Renal cortex interstitium (tissue), 15 donors: ENCODE measurements at places on chromosomes 3 and 15. TPM values are rescaled to one million over a fixed set of nuclear protein-coding genes. Genes with fewer than 3 reads are reported as not detected.
A peak's percentile ranks its signal among the peaks of the same experiment; 100 is the strongest.

TLR9 gene
- polyA plus RNA-seq: 0.09 TPM

- DNase-seq: no peak
Observed at GRCh38 chr3:54533856-54534255, 394.0 kb downstream of the LRTM1 start.

DNA sequence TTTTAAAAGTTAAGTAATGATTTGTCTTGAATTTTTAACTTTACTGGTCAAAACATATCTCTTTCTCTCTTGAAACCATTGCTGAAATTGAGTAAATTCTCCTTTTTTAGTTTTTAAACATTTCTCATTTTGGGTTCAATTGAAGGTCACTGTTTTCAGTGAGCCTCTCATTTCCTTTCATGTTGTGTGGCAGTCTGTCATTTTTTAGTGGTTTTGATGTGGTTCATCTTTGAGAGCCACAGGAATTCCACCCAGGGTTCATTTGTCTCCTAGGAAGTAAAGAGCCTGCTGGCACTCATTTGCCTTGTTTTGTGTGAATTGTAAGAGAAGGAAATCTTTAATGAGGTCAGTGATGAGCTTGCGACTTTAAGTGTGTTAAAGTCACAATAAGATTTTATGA, 10.4 kb downstream of the CLDN11 start:
- DNase-seq: no peak

EFCAB12 gene
- 3.6 TPM for polyA plus RNA-seq

RPS17 gene
- 1,910 TPM for polyA plus RNA-seq

DNA sequence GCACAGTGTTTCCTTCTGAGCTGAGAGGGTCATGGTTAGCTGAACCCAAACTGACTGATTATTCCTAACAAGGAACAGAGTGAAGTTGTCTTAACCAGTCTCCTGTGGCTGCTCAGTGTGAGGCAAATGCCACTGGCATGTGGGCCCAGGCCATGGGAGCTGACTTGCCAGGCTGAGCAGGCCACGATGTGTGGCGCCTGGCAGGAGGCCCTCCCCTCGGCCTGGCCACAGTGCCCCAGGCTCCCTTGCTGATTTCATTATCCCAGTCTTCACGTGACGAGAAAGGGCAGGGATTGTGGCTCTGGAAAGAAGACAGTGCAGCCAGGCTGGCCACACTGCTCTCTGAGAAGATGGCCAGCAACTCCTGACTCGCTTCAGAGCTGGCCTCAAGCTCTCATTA, 58.8 kb downstream of the SLCO2A1 start:
- DNase-seq: no peak

GRCh38 chr15:79394231-79394630, 37.9 kb upstream of the MINAR1 start:
- no peak for DNase-seq

DNA sequence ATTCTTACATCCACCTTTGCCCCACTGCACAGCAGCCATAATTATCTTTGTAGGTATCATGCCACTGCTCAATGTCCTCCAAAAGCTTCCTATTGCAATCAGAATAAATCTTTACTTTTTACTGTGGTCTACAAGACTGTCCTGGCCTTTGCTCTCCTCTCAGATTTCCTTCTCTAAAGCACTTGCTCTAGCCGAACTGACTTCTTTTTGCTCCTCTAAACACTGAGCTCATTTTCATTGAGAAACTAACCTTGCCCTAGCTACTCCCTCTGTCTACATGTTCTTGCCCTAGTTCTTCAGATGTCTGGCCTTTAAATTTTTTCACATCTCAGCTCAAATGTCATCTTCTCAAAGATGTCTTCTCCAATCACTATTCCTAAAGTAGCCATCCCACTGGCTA, 342.8 kb downstream of the TBC1D5 start:
- DNase-seq: no peak

PRICKLE2 gene
- 19.5 TPM for polyA plus RNA-seq

GRCh38 chr15:63380151-63380807, 1.4 kb downstream of the CA12 start:
- DNase-seq: no peak

- DNase-seq: no peak
Observed at GRCh38 chr3:47932421-47932820, 83.8 kb downstream of the MAP4 start.

GRCh38 chr15:47961401-47962090, 159.2 kb upstream of the SLC24A5 start:
- DNase-seq: no peak

SEC61A1 gene
- polyA plus RNA-seq: 172 TPM

DNA sequence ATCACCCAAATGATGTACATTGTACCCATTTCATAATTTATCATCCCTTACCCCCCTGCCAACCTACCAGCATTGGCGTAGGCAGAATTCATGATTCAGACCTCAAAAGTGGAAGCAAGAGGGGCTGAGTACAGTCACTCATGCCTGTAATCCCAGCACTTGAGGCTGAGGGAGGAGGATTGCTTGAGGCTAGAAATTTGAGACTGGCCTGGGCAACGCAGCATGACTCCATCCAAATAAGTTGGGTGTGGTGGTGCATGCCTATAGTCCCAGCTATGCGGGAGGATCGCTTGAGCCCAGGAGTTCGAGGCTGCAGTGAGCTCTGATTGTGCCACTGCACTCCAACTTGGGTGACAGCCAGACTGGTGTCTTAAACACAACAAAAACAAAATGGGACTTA, 10.4 kb downstream of the TTC14 start:
- DNase-seq: no peak

GRCh38 chr3:26522919-26523318, 99.7 kb upstream of the LRRC3B start:
- no peak for DNase-seq

GRCh38 chr3:11131371-11131770, 22.9 kb upstream of the HRH1 start:
- DNase-seq: no peak

DNA sequence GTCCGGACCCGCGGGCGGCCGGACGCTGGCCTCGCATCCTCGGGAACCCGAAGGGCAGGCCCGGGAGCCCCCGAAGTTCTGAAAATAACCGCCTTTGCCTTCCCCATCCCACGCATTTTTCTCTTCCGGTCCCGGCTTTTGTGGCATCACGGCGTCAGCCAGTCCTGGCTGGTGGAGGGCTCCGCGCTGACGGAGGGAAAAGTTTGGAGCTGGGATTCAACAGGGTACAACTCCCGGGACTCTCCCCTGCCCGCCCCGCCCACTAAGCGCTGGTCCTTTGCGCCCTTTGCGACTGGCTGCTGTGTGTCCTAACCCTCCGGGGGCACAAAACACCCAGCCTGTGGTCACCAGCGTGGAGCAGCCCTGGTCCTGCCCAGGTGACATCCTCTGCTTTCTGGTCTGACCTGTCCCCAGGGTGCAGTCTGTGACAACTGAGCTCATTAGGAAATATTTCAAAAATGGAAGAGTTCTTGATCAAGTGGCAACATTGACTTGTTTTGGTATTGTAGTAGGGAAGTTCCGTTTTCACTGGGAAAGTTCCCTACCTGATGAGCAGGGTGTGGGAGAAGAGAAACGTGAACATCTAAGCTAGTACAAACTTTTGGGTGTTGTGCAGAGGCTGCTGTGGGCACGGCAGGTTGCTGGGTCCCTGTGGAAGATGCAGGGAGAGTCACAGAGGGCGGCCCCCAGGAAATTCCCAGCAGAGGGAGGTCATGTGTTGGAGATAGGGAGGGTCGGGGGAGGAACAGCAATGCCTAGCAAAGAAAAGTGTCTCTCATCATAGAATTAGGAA, 775 bp downstream of the ARNT2 start:
- peak; percentile 48 for DNase-seq

- DNase-seq: no peak
Observed at GRCh38 chr3:4044619-4045018, 245.4 kb downstream of the LRRN1 start.

DNA sequence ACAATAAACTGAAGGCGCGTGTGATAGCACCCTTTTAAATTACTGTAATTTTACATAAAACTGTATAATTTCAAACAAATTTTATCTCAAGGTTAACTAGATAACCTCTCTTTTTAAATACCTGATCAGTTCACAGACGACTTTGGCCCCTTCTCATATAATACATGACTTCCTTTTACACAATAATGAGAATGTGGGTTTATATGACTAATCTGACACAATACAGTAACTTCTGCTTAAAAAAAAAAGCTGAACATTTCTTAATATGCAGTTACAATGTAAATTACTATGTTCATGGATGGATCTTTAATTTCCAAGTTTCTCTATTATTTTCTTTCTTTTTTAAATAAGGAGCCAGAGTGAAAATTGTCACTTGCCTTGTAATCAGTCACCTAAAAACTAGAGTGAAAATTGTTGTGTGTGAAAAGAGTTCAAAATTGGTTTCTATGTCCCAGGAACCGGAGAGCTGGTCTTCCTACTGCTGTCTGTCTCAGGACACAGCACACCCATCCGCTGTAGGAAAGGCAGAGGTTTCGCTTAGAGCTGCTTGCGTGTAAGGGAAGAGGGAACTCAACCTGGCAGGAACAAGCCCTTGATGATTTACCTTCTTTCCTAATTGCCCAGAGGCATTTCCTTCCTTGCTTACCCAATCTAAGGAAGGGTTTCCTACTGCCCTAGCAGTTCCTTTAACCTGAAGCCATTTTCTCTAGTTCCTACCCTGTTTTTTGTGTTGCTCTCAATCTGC, 33.3 kb downstream of the PLD1 start:
- DNase-seq: no peak

DNA sequence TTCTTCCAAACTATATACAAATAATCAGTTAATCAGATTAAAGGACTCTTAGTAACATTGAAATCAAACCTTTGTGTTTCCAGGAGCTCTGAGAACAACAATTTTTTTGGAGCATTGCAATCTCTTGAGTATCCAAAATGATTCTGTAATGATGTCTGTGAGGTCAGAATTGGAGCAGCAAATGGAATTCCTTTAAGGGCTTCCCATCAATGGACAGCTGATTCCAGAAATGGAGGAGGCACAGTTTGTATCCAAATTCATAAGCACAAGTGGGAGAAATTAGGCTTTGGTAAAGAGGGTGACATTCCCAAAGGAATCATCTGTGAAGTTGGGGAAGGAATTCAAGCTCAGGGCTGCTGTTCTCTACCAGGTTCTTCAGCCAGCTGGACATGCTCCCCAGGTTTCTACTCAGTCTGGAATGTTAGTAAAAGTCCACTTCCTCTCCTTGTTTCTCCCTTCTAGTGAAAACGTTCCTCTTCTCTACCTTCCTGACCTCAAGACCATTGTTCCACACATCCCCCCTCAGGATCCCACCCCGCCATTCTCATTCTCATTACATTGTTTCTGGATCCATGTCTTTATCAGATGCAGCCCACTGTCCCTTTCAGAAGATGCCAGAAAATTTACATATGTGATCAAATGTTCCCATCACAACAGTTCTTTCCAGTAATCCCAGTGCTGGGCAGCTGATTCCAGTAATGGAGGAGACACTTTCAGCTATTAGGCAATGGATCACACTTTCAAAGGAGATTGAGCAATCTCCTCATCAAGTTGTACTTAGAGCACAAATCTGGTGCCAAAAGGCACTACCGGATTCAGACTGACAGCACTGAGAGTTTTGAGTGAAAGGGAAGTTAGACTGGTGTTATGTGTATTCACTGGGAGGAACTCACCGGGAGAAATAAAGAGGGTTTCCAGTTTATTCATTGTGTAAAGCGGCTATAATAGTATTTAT, 391.3 kb upstream of the TPRG1 start:
- DNase-seq: no peak

- DNase-seq: no peak
Observed at GRCh38 chr15:76903251-76903681, 1.9 kb downstream of the SCAPER start.

PARP15 gene
- 0.58 TPM for polyA plus RNA-seq

DNA sequence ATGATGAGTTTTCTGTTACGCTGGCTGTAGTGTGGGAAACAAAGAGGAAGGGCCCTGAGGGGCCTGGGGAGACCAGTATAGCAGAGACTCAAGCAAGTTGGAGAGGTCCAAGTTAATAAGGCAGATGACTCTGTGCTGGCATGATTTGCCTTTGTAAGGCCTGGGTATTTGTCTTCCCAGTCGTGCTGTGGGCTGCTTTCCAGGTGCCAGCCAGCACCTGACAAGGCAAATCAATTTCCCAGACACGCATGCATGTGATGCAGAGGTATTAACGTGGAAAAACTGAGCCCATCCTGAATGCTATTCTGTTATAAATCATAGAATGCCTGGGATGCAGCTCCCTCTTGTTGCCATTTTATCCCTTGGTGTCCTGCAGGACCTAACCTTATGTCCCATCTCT, 175.6 kb downstream of the MFSD1 start:
- DNase-seq: no peak

GOLGA8J gene
- polyA plus RNA-seq: 1.3 TPM

DNA sequence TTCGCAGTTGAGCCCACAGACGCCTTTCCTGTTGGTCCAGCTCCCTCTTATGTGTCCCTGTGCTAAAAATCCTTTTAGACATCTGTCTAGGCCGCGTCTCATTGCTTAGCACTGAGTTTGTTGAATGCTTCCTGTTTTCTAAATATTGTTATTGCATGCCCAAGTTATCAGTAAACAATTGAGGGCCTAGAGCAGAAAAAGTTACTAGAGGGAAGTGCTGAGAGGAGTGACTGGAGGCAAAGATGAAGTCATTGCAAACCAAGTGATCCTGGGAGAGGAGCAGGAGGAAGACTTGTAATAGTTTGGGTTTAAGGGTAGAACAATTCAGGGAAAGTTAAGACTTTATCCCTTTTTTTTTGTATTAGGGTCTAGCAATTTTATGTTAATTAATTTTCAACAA, 88.1 kb downstream of the DCUN1D1 start:
- no peak for DNase-seq

GRCh38 chr3:99846477-99847160, 29.0 kb downstream of the CMSS1 start:
- no peak for DNase-seq

PLS1 gene
- 32.3 TPM for polyA plus RNA-seq

GRCh38 chr15:97899981-97900380, 60.5 kb upstream of the ARRDC4 start:
- no peak for DNase-seq

DNA sequence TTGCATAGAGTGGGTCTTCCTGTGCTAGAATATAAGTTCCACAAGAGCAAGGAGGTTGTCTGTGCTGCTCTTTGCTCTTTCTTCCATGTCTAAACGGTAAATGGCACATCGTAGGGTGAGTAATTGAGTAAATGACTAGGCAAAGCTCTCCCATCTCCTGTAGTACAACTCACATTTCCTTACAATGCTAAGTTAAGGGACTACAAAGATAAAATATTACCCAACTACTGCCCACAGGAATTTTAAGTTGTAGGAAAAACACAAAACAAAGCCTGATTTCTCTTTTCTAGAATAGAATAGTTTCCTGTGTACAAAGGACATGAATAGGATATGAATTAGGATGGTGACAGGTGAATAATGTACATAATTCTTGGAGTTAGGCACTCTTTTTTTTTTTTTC, 19.9 kb upstream of the LRIG1 start:
- DNase-seq: no peak

RAB6B gene
- polyA plus RNA-seq: 18.3 TPM

GRCh38 chr3:184685646-184686045, 26.2 kb downstream of the MAGEF1 start:
- DNase-seq: no peak

- no peak for DNase-seq
Observed at GRCh38 chr3:124227150-124227630, 235.3 kb upstream of the ROPN1 start.

MITF gene
- 43.6 TPM for polyA plus RNA-seq

GRCh38 chr15:78205337-78205736, 29.0 kb downstream of the ACSBG1 start:
- DNase-seq: no peak

GRCh38 chr3:56985878-56986277, 74.6 kb upstream of the SPATA12 start:
- DNase-seq: no peak

SLC12A1 gene
- 489 TPM for polyA plus RNA-seq

CPA3 gene
- polyA plus RNA-seq: 0.20 TPM

- DNase-seq: no peak
Observed at GRCh38 chr15:69474291-69474690, 21.7 kb downstream of the RPLP1 start.
